ENCODE measurements at places on chromosomes 16 and 17.

DNA sequence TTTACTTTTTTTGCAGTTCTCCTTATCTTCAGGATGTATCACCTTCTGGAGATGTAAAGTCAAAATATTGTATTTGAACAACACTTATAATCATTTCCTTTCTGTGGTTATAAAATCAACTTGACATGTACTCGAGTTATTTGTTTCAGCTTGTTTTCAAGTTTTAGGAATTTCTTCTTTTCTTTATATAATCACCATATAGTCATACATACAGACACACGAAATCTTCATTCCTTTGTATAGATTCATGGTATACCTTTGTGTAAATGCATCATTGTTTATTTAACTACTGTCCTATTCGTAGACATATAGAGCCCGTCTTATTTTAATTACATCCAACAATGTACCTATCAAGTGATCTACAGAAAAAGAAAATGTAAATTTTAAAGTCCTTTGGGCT, 40.1 kb downstream of the CMC2 start:
- DNase-seq = no peak

DNA sequence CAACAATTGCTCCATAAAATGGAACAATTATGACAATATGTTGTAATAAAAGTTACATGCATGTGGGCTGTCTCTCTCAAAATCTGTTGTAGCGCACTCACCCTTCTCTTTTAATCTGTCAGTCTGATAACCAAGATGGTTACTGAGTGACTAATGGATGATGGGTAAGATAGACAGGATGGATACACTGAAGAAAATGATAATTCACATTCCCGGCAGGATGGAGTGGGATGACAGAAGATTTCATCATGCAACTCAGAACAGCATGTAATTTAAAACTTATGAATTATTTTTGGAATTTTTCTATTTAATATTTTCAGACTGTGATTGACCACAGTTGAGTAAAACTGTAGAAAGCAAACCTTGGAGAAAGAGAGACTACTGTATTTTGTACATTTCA, 30.5 kb downstream of the CDH13 start:
- no peak for DNase-seq

DNA sequence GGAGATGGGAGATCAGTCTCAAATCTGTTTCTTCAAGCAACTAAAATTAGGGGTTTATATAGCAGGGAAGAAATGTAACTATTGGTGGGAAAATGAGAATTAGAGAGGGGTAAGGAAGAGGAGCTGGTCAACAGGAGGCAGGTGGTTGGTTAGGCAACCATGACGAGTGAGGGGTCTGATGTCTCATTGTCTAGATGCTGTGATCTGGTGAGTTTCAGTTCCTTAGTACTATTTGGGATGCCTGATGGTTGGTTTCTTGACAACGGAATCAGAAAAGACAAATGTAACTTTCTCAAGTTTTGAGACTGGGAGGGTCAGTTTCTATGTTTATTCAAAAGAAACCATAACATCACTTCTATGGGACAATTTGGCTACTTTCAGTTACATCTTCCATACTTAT, 415.3 kb upstream of the C16orf82 start:
- DNase-seq = no peak

GRCh38 chr16:78443542-78444364, 344.3 kb downstream of the WWOX start:
- DNase-seq = no peak

DNA sequence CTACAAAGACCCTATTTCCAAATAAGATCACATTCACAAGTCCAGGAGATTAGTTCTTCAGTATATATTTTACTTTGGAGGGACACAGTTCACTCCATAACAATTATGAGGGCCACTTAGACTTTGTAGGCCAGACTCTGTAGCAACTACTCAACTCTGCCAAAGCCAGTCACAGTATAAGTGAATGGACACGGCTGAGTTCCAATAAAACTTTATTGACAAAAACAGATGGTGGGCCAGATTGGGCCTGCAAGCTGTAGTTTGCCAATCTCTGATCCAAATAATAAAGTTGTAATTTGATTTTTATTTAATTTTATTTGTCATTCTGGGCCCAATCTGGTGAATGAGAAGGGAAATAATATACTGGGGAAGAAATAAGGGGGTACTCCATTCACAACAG, 101.1 kb downstream of the ZNF18 start:
- DNase-seq = no peak

GRCh38 chr17:68847711-68848110, 107.5 kb downstream of the ABCA8 start:
- DNase-seq = no peak

DNA sequence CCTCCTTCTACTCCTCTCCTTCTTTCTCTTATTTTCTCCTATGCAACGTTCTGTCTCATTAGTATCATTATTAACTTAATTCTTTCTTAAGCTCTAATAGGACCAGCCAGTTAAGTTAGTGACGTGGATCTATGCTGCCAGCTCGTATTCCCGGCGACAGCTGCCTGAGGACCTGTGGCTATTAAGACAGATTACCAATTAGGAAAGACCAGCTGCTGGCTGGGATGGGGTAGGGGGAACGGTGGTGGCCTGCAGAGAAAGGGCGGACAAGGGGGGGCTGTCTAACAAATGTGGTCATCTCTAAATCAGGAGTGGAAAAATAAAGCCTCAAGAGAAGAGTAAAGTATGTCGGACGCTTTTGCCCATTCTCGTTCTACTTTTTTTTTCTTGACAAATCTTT, 770 bp upstream of the MYH3 start:
- DNase-seq = no peak

GRCh38 chr17:39082482-39082881, 69.0 kb downstream of the PLXDC1 start:
- no peak for DNase-seq

Measured in NCI-H526 (cell line).